Mucosa of gallbladder (tissue), 1 donor: ENCODE measurements at places on chromosomes 13 and 19. TPM values are rescaled to one million over a fixed set of nuclear protein-coding genes. Genes with fewer than 3 reads are reported as not detected.
A peak's percentile ranks its signal among the peaks of the same experiment; 100 is the strongest.

The LYL1 gene
- total RNA-seq, result 11.7 TPM

- no peak for DNase-seq
Observed at GRCh38 chr13:102195566-102196462, 206.0 kb downstream of the FGF14 start.

The PRR19 gene
- total RNA-seq, result 0.75 TPM

- no peak for DNase-seq
Observed at GRCh38 chr19:2345076-2345475, 15.0 kb upstream of the TMPRSS9 start.

- DNase-seq, result no peak
Observed at GRCh38 chr13:101686003-101686402, 233.5 kb downstream of the ITGBL1 start.

GRCh38 chr19:13100031-13100588 is 2.5 kb downstream of the LYL1 start:
- no peak for DNase-seq

DNA sequence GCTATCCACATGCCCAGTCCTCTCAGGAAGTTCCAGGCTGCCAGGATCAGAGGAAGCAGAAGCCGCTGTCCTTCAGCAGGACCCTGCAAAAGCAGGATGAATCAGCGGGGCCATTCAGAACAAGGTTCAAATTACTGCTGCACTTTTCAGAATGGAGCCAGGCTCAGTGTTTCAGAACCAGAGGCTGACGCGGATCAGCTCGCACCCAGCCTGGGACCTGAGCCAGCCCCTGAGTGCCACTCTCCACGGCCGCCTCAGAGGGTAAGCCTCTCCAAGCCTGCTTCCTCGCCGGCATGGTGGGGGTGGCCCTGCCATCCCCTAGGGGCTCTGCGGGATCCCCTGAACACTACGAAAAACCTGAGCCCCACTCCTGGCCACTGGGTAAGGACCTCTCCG is 24.7 kb downstream of the RASA3 start:
- no peak for DNase-seq

The CEP89 gene
- total RNA-seq, result 19.8 TPM

DNA sequence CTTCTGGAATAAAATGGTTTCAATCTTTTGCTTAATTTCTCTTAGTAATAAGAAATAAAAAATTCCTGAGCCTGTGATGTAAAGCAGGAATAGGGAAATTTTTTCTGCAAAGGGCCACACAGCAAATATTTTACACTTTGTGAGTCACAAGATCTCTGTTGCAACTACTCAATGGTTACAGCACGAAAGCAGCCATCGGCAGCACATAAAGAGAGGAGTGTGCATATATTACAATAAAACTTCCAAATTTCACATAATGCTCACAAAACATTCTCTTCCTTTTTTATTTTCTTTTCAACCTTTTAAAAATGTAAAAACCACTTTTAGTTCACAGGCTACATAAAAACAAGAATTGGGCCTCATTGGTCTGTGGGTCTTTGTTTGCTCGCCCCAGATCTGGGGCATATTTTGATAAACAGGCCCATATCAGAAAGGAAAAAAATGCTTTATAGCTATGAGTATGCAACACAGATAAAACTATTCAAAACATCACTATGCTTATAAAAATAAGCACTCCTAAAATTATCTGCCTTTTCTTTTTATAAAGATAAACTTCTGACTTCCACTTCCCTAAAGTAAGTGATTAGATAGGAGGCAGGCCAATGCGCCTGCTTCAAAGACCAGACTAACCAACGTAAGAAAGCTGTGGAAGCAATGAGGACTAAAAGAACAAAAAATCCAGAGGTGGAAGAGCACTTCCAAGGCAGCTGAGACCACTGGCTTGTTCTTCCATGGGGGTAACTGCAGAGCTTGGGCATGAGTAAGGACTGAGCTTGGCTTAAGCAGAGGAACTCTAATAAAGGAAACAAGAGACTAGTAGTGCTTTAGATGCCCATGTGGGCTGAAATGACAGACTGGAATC is 26.5 kb downstream of the MYCBP2 start:
- DNase-seq, result no peak

DNA sequence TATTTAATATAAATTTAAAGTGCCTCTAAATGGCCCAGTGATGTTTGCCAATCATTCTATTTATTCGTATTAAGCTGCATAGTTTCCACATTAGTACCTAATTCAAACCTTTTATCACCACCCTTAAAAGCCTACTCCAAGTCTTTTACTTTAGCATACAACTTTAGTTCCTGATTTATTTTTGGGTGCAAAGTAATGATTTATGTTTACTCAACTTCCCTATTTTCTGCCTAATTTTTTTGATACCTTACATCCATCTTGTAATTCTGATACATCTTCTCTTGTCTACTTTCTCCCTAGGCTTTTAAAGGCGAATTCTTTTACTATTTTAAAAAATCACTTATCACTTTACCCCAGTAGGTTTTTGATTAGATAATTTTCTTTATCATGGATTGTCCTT is 2651.1 kb upstream of the PCDH20 start:
- DNase-seq, result no peak

DNA sequence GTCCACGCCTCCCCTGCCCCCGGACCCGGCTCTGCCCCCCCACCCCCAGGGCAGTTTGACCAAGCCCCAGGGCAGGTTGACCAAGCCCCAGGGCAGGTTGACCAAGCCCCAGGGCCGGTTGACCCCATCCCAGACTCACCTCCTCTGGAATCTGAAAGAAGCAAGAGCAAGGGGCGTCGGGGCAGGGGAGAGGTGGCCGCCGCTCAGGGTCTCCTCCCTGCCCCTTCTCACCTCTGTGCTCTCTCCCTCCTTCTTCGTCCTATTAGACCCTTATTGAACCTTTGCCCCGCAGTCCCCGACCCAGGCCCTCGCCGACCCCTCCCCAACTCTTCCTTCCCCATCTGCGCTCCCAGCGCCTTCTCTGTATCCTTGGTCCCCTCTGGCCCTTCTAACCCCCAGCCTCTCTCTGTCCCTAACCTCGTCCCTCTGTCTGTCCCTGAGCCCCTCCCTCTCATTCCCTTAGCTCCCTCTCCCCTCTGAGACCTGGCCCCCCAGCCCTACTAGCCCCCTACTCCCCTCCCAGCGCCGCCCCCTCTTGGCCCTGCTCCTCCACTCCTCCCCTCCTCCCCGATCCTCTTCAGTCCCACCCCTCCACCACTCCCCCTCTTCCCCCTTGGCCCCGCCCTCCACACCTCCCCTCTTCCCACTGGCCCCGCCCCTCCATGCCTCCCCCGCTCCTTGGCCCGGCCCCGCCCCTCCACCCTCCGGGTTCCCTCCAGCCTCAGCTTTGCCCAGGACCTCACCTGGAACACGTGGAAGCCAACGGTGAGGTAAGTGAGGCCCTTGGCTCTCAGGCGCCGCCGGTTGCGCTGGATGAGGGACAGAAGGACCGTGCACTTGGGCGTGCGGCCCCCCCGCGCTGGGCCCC is 7.6 kb downstream of the CAPN12 start:
- peak; percentile 85 for DNase-seq

- peak; percentile 23 for DNase-seq
Observed at GRCh38 chr19:39246951-39247669, 1.5 kb downstream of the IFNL4 start.

- DNase-seq, result no peak
Observed at GRCh38 chr19:2485428-2485827, 9.5 kb downstream of the GADD45B start.

The NLRP4 gene
- not detected for total RNA-seq

The B3GNT8 gene
- total RNA-seq, result 2.4 TPM

- DNase-seq, result no peak
Observed at GRCh38 chr13:57925250-57925649, 293.7 kb downstream of the PCDH17 start.

DNA sequence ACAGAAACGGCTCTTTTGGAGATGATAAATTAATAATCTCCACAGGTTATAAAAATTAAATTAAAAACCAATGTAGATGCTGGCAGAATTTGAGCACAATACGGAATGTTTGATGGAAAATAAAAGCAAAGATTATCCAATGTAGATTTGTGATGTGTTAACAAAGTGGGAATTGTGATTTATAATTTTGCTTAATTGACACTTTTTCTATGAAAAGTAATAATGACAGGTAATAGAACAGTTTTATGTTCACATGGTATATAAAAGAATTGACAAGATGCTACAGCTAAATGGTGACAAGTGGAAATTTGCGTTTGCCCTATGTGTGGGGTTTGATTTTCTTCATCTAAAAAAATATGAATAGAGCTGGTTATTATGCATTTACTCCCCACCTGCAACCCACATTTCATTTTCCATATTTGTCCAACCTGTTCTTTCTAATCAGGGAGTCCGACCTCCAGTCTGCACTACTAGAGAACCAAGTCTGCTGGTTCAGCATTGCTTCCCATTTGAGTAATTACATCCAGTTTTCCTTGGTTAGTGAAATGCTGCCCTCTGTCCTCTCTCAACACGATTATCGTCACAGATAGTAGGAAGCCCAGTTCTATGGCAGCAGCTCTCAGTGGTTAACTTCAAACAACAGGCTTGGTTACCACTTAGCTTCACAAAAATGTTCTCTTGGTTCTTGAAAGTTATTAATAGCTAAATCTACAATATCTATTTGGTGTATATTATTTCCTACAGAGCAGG is 61.4 kb upstream of the SLITRK1 start:
- DNase-seq, result no peak

- no peak for DNase-seq
Observed at GRCh38 chr13:23705583-23705982, 135.4 kb downstream of the TNFRSF19 start.

DNA sequence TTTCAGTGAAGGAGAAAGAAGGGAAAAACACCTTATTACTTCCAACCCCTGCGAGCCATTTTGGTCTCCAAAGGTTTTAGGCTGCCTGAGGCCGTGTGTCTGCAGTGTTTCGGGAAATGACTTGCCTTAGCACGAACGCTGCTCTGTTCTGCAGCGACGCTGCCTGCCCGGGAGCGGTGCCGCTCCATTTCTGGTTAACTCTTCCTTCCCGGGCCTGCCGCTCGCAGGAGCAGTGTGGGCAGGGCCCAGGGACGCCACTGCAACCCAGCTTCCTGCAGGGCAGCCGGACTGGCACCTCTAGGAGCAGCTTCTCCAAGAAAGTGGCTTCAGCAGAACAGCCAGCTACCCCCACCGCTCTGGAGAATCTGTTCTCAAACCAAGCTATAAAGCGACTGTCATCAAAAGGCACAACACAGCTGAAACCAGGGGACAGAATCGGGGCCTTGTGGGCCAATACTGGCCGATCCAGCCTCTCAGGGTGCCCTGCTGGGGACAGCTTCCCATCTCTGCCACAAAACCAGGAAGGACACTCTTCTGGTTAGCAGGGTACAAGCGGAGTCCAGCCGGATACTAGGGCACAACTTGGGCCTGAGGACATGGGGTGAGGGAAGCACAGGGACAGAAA is 72.2 kb downstream of the KCTD15 start:
- peak; percentile 21 for DNase-seq

DNA sequence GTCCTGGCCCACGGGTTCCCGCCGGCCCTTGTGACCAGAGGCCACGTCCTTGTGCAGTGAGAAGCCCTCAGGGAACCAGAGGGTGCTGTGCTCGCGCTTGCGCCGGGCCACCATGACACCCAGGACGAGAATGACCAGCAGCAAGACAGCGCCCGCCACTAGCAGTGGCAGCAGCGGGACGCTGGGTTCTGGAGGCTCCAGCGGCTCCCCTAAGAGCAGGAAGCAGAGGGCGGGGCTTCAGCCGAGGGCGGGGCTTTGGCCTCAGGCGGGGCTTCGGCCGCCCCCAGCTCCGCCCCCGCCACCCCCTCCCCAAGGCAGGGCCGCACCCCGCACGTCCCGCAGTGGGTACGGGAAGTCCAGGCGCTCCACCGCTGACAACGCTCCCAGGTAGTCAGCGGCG is 30.4 kb downstream of the NOTCH3 start:
- DNase-seq, result no peak

GRCh38 chr13:94966422-94966955 is 254.1 kb upstream of the SOX21 start:
- no peak for DNase-seq

The SHISA2 gene
- 0.32 TPM for total RNA-seq

- DNase-seq, result no peak
Observed at GRCh38 chr19:42568006-42568405, 26.7 kb downstream of the CEACAM8 start.

The NPAS1 gene
- 0.40 TPM for total RNA-seq

The PDCD5 gene
- 56.4 TPM for total RNA-seq

The OR7C1 gene
- total RNA-seq, result 0.14 TPM

DNA sequence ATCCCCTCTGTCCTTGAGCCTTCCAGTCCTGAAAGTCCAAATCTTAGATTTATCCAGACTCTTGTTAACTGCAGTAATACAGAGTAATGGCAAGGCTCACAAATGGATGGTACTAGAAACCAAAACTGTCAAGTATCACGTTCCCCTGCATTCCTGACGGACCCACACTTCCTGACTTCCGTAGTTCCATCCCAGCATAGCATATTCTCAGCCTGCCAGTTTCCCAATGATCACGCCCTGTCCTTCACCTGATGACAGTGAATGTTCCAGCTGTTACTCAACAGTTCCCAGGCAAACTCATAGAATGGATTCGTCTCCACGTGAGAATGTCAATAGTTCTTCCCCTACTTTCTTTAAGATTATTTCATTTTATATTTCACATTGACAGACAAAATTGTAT is 33.6 kb downstream of the SLC7A1 start:
- DNase-seq, result no peak

- DNase-seq, result no peak
Observed at GRCh38 chr13:50153401-50153800, 138.2 kb downstream of the KCNRG start.

GRCh38 chr19:15091918-15092753 is 10.1 kb downstream of the OR1I1 start:
- DNase-seq, result peak; percentile 62

The MBD3L3 gene
- not detected for total RNA-seq

GRCh38 chr13:49466292-49466838 is 22.3 kb downstream of the SETDB2 start:
- no peak for DNase-seq

DNA sequence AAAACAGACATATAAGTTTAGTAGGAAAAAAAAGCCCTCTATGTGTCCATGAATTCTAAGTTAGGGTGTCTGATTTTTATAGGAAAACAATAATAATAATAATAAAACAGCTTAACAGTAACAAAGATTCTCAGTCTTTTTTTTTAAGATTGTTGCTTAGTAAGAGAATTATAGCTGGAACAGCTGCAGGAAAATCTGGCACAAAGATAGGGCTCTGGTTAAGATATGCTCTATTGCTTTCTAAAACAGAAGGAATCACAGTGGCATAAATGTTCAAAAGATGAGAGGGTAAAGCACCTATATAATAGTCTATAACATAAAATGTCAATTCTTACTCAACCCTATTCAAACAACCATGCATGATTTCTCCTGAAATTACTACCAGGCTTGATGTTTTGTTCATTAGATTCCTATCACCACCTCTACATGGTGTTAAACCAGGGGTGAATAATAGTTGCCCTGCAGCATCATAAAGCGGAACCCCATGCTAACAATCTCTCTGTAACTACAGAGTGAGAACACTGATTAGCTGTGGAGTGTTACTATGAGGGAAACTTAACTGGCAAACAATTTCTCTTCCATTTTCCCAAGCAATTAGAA is 541.4 kb upstream of the MIR17HG start:
- no peak for DNase-seq

The CGB8 gene
- not detected for total RNA-seq

DNA sequence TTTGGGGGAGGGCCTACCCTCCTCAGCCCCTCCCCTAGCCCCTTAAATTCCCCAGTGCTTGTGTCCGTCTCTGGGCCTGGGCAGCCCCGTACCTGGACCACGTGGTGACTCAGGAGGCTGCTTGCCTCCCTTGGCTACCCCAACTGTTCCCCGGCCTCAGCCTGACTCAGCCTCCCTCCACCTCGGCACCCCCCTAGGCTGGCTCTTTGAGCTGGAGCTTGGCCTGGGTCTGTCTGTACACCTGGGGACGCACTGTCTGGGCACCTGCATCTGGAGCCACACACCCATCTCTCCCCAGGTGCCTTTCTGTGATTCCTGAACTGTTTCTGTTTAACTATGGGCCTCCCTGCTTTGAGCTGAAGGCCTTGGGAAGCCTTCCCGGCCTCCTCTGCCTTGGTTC is 1.8 kb upstream of the KLK14 start:
- no peak for DNase-seq
